CD4-positive, alpha-beta T cell treated with Interleukin-4 for 4 hours (primary cell): ENCODE measurements at places on chromosomes 11 and 22.

GRCh38 chr22:43053176-43053575, 36.0 kb downstream of the TTLL1 start:
- no peak for DNase-seq

DNA sequence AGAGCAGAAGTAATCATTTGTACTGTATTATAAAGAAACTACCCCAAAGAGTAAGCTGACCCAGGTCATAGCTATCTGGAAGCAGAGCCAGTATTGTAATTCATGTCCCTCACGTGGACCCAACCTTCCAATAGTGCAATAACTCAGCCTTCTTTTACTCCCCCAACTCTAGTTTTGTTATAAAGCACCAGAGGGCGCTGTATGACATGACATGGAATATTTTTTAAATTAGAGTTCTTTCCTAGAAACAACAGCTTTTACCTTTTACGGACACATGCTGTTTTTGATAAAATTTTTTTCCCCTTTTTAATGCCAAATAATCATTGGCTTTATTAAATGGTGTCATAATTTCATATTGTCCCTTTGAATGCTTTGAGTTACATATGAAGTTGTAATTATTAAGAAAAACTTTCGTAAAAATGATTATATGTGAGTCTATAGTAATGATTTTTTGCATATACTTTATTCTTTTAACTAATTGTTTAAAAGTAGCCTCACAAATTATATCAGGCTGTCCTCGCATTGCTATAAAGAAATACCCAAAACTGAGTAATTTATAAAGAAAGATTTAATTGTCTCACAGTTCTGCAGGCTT, 76.9 kb downstream of the DKK3 start:
- peak; percentile 34 for DNase-seq

DNA sequence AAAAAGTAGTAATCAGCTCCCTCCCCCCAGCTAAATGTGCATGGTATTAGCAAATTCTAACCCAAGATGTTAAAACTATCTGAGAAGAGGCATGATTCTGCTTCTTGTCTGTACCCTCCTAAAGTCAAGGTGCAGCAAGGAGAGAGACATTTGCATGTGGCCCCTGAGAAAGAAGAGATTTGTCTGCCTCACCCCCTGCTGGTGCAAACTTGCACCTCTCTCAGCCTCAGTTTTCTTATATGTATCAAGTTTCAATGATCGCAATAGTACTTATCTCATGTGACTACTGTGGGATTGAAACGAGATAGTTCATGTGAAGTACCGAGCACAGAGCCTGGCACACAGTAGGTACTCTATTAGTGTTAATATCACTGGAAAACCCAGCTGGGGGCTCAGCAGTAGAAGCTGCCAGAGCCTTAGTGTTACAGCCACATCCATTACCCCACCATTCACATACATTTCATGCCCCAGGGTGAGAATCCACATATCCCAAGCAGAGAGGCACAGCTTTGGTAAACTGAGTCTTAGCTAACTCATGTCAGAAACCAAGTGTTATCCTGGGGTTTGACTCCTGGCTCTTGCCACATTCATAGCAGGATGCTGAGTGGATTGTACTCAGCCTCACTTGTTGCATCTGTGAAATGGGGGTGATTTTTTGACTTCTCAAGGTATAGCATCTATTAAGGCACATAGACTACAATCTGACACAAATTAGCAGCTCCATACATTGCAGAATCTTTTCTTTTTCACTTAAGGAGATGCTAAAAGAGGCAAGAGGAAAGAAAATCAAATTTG, 24.9 kb downstream of the CD44 start:
- no peak for DNase-seq

GRCh38 chr11:73539506-73540084, 58.3 kb downstream of the FAM168A start:
- DNase-seq: no peak

GRCh38 chr11:42857344-42857743, 454.5 kb upstream of the API5 start:
- no peak for DNase-seq
